ENCODE measurements at places on chromosomes 5 and 9.

- DNase-seq = no peak
Observed at GRCh38 chr9:133370685-133371084, 5.2 kb downstream of the SURF4 start.

DNA sequence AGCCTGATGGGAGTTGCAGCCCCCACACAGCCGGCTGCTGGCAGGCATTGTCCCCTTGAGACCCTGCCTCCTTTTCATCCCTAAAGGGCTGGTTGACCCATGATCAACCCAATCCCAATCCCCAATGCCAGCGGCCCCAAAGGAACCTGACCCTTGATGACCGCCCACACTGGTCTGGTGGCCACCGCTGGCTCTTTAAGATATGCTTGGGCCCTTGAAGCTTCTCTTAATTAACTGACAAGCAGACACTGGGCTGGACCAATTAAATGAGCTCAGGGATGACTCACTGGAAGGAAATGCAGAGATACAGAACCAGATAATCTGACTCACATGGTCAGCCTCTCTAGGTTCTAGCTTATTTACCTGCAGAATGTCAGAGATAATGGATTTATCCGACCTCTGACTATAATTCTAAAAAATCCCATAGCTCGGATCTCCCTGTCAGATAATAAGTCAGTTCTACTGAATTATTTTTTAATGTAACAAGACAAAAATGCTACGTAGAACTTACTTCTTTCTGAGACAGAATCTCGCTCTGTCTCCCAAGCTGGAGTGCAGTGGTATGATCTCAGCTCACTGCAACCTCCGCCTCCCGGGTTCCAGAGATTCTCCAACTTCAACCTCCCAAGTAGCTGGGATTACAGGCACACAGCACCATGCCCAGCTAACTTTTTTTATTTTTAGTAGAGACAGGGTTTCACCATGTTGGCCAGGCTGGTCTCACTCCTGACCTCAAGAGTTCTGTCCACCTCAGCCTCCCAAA, 11.1 kb upstream of the MLANA start:
- peak; percentile 73 for DNase-seq

DNA sequence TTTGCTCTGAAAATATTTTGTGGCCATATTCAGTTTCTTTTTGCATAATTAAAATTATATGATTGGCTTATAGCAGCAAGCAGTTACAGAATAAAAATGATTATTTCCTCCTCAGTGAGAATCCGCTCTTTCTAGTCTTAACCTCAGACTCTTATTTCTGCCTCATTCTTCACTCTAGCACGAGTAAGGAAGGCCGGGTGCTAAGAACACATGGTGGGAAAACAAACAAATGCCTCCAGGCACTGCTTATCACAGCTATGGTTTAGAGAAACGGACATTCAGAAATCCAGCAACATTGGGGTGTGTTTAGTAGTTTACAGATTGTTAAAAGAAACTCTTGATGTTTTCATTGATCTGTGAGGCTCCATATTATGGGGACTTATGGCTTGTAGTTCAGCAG, 168.7 kb downstream of the KDM4C start:
- no peak for DNase-seq

- DNase-seq = no peak
Observed at GRCh38 chr5:172594431-172594830, 46.6 kb upstream of the NEURL1B start.

DNA sequence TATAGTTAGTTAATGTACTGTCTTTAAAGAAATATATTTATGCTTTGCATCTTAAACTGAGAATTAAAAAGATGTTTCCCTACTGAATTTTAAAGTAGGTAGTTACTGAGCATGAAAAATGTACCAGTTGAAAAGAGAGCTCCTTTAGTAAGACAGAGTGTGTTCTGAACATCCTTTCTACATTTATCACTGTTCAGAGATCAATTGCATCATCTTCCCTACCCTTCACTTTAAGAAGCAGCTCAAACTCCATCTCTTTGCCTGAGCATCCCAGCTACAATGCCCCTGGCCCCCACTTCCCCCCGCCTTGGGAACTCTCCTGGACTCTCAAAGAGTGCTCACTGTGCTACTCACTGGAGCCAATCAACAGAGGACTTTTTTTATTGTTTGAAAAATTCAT, 164.7 kb downstream of the GNAQ start:
- DNase-seq = no peak

DNA sequence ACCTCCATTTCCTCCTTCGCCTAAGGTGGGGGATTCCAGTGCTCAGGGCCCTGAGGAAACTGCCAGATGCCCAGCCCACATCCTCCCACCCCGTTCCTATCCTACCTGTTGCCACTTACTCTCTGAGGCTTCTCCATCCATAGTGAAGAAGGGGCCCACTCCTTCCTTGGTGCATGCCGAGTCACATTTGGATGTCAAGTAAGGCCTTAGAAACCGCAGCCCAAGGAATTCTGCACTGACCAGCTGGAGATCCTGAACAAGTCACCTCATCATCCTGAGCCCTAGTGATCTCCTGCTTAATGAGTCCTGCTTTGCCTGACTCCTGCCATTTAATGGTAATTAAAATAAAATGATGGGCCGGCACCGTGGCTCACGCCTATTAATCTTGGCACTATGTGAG, 6.7 kb upstream of the TNIP1 start:
- no peak for DNase-seq

GRCh38 chr9:6925836-6926235, 168.1 kb downstream of the KDM4C start:
- DNase-seq = no peak

DNA sequence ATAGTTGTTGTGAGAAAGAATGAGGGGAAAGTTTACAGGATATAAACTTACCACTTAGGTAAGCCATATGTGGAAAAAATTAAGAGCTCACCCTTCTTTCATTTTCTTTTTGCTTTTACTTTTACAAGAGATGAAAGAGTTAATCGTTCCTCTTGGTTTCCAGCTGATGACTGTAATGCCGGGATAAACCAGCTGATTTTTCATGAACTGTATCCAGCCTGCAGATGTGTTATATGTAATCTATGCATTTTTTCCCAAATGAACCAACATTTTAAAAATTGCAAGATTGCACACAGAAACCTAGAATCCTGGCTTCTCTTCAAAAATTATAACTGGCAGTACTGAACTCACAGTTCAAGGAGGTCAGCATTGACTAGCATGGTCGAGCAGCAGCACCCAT, 185.9 kb downstream of the GRIA1 start:
- DNase-seq = no peak

GRCh38 chr5:14413331-14413750, 168.3 kb upstream of the OTULINL start:
- no peak for DNase-seq

DNA sequence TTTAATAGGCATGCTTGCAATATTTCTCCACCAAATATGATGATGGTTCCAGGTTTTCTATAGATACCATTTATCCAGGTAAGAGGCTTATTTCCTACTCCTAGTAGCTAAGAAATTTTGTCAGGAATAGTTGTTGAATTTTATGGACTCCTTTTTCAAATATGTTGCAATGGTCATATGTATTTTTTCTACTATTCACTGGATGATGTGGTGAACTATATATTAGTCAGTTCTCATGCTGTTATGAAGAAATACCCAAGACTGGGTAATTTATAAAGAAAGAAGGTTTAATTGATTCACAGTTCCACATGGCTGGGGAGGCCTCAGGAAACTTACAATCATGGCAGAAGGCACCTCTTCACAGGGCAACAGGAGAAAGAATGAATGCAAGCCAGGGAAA, 141.1 kb upstream of the NR3C1 start:
- no peak for DNase-seq

Data from NB4 (cell line).